ENCODE measurements at places on chromosomes 1 and 21. TPM values are rescaled to one million over a fixed set of nuclear protein-coding genes. Genes with fewer than 3 reads are reported as not detected.
A peak's percentile ranks its signal among the peaks of the same experiment; 100 is the strongest.

SLC45A1 gene
- total RNA-seq: 0.73 TPM

SLC16A4 gene
- total RNA-seq: 14.4 TPM

OR14K1 gene
- total RNA-seq: 1.3 TPM

FMO1 gene
- 9.4 TPM for total RNA-seq

PFKFB2 gene
- total RNA-seq: 7.5 TPM

KRTAP21-1 gene
- total RNA-seq: not detected

CHODL gene
- total RNA-seq: 1.0 TPM

NBPF4 gene
- total RNA-seq: not detected

SLC9C2 gene
- total RNA-seq: not detected

OR2L2 gene
- total RNA-seq: 0.66 TPM

CATSPERE gene
- total RNA-seq: 3.2 TPM

RGS16 gene
- total RNA-seq: 2.3 TPM

PTGFR gene
- total RNA-seq: 2.3 TPM

RNU1-3 gene
- under 0.01 TPM for total RNA-seq

HORMAD1 gene
- total RNA-seq: 0.48 TPM

DNA sequence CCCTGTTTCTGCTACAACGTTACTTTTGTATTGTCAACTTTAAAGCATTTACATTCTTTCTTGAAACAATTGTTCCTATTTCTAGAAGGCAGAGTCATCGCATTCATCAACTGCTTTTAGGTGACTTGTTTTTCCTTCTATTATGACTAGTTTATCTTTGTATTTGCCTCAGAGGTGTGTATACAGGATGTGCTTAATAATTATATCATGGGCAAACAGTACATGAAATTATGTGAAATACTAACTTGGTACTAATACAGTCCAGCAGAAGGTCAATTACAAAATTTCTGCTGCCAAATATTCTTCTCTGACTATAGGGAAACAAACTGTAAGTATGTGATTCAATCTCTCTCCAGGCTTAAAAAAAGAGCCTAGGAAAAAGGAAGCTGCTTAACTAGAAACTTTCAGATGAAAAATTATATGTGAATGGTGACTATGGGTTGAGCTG, 101.6 kb downstream of the C4BPA start:
- no peak for DNase-seq

GRCh38 chr1:209580577-209580976, 2.9 kb upstream of the CAMK1G start:
- no peak for DNase-seq

DNA sequence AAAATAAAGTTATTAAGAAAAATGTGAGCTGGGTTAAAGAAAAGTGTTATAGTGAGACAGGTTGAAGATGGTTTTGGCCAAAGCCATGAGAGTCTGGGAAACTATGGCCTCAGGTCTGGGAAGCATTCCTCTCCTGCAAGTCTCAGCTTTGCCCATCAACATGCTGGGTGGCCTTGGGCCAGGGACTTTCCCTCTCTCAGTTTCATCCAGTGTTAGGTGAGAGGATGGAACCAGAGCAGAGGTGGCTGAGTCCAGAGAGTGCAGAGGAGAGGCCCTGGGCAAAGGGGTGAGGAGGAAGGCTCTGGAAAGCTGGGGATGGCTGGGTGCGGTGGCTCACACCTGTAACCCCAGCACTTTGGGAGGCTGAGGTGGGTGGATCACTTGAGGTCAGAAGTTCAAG, 10.5 kb downstream of the PADI2 start:
- peak; percentile 80 for DNase-seq

DNA sequence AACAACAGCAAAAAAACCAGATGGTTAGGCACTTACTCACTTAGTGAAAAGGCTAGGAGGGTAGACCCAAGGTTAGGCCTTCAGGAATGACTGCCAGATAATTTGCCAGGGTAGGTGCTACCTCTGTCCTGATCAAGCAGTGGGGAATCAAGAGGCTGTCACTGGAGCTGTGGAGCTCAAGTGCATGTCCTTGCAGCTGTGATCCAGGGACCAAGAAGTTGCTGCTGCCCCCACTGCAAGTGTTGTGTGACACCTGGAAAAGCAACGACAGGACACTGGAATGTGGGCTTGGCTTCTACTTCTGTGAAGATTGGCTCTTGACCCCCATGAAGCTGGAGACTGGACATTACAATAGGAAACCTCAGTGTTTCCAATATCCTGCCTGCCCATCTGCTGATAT, 72.1 kb downstream of the PEX14 start:
- DNase-seq: no peak

DNA sequence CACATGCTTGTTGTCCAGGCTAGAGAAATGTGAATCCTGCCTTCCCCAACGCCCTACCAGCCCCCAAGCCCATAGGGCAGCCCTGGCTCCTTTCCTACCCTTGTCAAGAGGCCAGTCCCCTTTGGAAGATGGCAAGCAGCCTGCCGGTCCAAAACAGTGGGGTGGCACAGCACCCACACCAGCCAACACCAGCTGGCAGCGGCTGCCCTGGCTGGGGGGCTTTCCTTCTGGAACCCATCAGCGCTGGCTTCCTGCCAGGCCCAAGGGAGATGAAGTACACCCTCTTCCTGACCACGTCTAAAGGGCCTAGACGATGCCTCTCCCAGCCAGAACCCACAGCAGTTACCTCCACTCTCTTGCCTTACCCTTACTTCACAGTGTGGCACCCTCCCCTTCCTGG, 24.2 kb downstream of the KCNN3 start:
- no peak for DNase-seq

- no peak for DNase-seq
Observed at GRCh38 chr1:235954306-235955283, 87.9 kb upstream of the LYST start.

- no peak for DNase-seq
Observed at GRCh38 chr21:25961042-25961441, 209.5 kb downstream of the APP start.

- DNase-seq: no peak
Observed at GRCh38 chr1:193787061-193787460, 600.6 kb upstream of the B3GALT2 start.

DNA sequence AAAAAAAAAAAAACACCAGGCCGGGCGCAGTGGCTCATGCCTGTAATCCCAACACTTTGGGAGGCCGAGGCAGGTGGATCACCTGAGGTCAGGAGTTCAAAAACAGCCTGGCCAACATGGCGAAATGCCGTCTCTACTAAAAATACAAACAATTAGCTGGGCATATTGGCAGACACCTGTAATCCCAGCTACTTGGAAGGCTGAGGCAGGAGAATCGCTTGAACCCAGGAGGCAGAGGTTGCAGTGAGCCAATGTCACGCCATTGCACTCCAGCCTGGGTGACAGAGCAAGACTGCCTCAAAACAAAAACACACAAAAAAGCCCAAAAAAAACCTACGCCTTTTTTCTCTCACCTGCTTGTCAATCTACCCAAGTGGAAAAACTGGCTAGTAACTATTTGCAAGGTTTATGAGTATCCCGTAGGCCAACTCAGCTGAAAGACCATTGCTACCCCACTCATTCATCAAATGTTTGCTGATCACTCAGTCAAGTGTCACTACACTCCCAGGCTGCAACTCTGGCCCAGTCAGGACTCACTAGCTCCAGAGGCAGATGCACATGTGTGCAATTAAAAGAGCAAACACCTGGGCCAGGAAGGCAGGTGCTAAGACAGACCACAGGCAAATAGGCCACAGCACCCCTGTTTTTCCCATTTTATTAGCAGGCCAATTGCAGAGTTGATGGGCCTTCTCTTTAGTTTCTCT, 2.0 kb downstream of the CSRP1 start:
- DNase-seq: no peak

DNA sequence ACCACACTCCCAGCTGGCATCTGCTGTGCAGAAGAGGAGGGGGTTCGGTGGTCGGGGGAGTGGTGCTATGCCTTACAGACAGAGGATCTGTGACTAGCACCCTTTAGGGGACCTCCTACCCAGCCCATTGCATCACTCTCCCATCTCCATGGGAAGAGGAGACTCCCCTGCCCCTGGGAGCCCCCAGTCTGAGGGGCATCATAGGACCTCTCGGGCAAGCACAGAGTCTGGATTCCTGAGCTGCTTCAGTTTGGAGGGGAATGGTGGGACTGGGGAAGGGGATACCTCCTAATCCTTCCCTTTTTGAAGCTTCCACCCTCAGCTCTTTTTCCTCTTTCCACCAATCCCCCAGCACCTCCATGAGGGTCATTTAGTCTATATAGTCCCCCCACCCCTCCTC, 1.4 kb downstream of the INSRR start:
- no peak for DNase-seq

DNA sequence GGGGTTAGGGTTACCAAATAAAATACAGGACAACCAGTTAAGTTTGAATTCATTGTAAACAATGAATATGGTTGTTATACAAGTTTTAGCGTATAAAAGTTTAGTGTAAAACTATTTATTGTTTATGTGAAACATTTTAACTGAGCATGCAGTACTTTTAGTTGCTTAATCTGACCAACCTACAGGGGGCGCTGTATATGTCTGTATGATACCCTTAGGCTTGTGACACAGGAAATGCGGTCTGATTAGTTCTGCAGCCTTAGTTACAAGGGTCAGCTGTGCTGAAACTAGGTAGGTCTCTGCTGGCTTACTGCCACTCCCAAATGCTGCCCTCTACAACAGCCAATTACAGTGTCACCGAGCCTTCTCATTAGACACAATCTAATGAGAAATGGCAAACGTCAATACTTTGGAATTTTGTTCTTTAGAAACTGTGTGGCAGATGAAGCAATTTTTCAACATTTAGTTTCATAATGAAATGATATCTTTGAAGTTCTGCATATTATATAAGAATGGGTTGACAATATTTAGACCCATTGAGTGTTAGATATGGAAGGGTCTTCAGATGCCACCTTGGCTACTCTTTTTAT, 56.2 kb downstream of the NTNG1 start:
- no peak for DNase-seq

- no peak for DNase-seq
Observed at GRCh38 chr1:21042929-21043605, 133.6 kb downstream of the EIF4G3 start.

DNA sequence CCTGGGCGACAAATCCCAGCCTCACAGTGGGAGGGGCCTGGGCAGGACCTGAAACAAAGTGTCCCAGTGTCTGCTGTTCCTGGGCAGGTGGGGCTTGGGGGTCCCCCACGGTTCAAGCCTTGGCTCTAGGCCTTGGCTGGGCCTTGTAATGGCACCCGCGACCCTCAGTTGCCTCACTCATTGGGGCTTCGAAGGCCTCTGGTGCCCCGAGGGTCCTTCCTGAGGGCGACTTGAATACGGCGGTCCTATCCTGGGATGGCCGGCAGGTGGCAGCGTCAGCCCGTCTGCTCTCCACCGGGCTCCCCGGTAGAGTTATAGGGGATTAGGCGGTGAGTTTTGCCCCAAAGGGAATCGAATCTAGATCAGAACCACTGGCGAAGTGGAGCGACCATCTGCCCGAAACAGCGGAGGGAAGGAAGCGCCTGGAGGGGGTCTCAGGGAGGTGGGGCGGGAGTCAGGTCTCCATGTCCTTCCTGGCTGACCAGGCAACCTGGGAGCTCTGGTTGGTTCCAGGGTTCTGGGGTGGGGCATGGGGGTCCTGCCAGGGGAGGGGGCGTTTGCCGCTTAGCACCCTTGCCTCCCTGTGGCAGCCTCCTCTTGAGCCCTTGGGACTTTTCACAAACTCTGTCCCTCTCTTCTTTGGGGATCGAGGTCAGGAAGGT, 2.1 kb upstream of the PEX10 start:
- peak; percentile 78 for DNase-seq

DNA sequence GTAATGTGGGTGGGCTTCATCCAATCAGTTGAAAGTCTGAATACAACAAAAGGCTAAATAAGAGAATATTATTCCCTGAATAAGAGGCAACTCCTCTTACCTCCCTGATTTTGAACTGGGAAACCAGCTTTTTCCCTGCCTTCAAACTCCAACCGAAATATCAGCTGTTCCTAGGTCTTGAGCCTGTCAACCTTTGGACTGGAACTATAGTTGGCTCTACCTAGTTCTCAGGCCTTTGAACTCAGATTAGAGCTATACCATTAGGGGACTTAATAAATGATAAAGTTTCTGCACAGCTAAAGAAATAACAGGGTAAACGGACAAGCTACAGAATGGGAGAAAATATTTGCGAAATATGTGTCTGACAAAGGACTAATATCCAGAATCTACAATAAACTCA, 43.8 kb upstream of the BEND5 start:
- DNase-seq: no peak

GRCh38 chr21:21039624-21040170, 41.5 kb downstream of the NCAM2 start:
- no peak for DNase-seq

GRCh38 chr1:6126521-6127067, 53.5 kb downstream of the CHD5 start:
- no peak for DNase-seq

- DNase-seq: no peak
Observed at GRCh38 chr1:85058786-85059185, 10.5 kb upstream of the MCOLN3 start.

DNA sequence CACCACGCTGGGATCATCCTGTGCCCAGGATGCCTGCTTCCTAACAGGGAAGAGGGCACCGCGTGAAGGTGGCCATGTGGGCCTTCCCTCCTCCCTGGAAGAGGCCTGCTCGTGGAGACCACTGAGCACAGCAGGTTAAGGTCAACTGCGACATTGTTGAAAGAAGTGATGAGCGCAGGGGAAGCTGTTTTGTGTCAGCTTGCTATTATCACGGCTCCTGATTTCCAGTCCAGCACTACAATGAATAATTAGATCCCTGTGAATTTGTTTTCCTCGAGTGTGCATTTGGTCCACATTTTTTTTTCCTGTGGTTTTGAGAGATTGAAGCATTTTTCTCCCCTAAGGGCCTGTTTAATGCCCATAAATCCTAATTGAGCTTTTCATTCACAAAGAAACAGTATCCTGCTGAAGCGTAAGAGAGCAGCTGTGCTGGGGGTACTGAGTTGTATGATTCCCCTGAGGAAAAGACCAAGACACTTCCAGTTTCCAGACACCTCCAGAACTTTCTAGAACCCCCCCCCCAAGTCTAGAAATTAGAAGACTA, 204.9 kb downstream of the KCNJ6 start:
- DNase-seq: no peak

GRCh38 chr21:26840201-26840600, 5.0 kb downstream of the ADAMTS1 start:
- no peak for DNase-seq

DNA sequence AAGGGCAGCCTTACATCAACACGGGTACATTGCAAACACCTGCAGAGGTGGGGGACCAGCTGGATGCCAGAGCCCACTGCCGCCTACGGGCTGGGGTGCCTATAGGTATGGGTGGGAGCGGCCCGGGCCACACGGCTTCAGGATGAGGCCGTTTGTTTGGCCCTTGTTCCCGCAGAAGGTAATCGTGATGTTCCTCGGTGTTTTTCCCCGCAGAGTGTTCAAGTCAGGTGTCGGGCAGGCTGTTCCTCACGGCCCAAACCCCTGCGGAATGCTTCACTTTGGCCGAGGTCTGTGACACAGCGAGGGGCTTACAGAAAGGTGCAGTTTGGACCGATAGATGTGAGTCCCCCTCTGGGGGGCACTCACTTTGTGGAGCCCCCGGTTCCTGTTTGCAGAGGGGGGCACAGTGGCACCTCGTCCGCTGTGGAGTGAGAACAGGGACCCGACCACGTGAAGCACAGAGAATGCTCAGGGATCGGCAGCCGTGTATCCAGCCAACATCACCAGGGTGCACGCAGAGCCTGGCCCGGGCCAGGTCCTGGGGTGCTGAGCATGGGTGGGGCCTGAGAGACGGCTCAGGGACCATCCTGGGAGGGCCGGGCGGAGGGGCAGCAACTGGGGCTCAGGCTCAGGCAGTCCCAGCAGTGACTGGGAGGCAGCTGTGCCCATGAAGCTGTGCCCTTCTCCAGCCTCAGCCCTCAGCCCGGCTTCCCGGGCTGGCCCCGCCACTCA, 453 bp upstream of the TTLL10 start:
- no peak for DNase-seq

- no peak for DNase-seq
Observed at GRCh38 chr1:115719285-115719684, 49.2 kb downstream of the CASQ2 start.
